Stimulated activated naive CD8-positive, alpha-beta T cell treated with anti-CD3 and anti-CD28 coated beads, Interleukin-15, amount 100 ng/mL, for 72 hours (primary cell): ENCODE measurements at places on chromosomes 16 and 17.

DNA sequence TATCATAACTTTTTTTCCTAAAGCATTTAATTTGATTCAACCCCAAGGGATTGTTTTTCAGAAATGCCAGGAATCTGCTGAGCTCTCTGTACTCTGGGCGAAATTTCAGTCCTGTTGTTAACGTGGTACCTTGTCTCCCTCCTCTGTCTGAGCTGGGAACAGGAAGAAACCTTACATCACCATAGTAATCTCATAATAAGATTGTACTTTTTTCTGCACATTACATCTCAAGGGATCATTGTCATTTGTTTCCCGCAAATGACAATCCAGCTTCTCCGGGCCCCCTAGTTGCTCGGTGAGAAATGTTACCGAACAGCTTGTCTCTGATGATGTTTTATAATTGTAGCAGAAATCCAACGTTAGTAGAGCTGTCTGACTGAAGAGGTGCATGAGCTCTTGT lies 152.7 kb upstream of the ERCC4 start:
- DNase-seq, result no peak

GRCh38 chr17:40343219-40344119 lies 21.1 kb downstream of the GJD3 start:
- no peak for DNase-seq

- DNase-seq, result no peak
These were observed 2.8 kb upstream of the SHISA9 start for GRCh38 chr16:12898551-12898950.

DNA sequence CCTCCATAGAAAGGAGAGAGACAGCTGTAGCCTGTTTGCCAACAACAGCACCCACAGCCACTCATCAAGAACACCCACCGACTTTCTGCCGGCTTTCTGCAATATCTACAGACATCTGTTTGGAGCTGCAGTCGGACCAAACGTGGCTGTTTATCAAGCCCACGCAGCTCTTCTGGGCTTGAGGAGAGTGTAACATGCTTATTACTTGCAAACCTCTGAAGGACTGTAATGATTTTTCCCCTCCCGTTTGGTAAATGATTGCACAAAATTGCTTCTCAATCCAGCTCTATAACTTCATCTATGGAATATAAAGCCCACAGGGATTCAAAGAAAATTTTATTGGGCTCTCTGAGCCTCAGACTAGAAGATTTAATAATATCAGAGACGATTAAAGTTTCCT lies 100.5 kb downstream of the VAT1L start:
- no peak for DNase-seq

- DNase-seq, result no peak
These were observed 57.3 kb downstream of the ZFPM1 start for GRCh38 chr16:88510091-88510994.

DNA sequence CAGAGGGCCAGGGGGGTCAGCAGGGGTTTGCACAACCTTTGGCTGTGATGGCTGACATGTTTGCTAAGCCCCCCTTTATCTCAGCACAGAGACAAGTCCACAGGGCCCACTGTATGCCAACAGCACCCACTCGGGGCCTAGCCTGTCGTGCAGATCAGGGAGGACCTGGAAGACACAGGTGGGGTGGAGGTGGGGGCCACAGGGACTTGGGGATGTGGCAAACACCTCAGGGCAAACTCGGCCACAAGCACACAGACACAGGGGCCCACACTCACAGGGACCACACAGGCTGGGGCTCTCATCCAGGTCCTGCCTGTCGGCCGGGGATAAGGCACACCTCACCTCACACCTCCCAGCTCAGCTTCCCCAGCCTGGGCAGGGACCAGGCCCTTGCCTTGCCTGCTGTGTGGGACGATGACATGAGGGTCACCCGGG lies 87.9 kb downstream of the C16orf78 start:
- no peak for DNase-seq

GRCh38 chr17:15289285-15290183 lies 24.4 kb upstream of the PMP22 start:
- no peak for DNase-seq

DNA sequence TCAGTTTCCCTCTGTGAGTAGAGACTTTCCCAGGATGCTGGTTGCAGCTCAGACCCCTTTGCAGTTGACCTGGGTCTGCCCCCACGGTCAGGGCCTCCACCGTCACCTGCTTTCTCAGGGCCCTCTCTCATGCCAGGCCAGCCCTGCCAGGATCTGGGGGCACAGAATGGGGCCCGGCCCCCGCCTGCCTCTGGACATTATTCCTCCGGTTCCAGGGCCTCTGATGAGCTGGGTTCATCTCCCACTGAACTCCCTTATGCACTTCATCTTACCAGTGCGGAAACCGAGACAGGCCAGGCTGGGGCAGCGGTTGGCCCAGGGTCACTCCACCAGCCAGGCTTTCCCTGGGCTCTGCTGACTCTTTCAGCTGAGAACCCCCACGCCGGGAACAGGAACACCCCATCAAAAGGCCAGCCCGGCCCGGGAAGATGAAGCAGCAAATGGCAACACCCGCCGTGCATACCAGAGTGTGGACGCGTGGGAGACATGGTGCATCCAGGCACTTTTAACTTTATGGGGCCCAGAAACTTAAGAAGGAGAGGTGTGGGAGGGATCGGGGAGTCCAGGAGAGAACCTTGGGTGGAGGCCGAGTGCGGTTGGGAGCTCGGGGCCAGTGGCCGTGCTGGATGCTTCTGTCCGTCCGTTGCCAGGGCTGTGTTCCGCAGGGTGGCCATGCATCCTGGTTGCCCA lies 19.9 kb downstream of the ZNF469 start:
- no peak for DNase-seq

GRCh38 chr16:80097098-80097497 lies 443.7 kb upstream of the DYNLRB2 start:
- no peak for DNase-seq

DNA sequence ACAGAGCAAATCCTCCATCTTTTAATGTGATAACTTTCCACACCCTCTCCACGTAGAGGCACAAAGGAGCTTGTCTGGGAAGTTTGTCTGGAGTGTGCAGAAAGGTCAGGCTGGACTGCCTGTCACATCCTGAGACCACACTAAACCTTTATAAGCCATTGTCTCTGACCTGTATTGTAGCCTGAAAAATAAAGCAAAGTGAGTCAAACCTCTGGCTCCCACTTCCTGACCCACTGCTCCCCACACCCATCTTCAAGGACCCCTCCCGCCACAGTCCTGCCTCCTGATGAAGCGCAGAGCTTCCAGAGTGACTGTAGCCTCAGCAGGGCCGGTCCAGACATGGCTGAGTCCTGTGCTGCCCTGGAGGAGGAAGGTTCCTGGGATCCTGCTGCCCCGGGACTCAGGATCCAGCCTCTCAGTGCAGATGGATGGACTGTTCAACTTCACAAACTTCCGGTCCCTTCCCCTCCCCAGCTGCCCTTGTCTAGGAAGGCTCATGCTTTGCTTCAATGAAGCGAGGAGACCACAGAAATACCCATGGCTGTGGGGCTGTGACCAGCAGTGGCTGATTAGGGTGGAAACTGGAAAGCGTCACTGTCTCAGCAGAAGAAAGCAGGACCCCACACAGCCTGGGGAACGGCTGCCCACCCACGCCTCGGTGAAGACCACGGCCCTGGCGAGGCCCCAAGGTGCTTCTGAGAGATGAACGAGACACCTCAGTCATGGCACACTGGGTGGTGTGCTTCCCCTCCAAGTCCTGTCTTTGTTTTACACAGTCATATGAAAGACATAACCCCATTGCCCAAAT lies 30.9 kb upstream of the CLEC18B start:
- no peak for DNase-seq

- no peak for DNase-seq
These were observed 155.7 kb upstream of the C17orf78 start for GRCh38 chr17:37219876-37220606.

- DNase-seq, result peak; percentile 27
These were observed 49.4 kb upstream of the GSG1L start for GRCh38 chr16:28112908-28113307.

DNA sequence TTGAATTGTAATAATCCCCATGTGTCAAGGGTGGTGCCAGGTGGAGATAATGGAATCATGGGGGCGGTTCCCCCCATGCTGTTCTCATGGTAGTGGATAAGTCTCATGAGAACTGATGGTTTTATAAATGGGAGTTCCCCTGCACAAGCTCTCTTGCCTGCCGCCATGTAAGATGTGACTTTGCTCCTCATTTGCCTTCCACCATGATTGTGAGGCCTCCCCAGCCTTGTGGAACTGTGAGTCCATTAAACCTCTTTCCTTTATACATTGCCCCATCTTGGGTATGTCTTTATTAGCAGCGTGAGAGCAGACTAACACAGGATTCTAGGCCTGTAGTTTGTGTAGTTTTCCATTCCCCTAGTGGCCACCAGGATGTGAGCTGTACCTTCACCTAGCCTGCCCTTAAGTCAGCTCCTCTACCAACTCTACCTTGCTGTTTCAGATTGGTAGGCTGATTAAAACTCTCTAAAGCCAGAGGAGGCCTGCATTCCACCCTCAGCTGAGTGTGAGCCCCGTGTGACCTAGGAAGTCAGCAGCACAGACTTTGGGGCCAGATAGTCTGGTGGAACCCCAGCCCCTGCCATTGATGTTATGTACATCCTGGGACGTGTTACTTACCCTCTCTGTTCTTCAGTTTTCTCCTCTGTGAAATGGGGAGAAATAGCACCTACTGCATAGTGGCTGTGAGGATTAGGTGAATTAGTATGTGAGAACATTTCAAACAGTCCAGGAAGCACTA lies 252.4 kb upstream of the CACNG5 start:
- no peak for DNase-seq

GRCh38 chr17:47884905-47885730 lies 10.9 kb upstream of the SP2 start:
- no peak for DNase-seq

DNA sequence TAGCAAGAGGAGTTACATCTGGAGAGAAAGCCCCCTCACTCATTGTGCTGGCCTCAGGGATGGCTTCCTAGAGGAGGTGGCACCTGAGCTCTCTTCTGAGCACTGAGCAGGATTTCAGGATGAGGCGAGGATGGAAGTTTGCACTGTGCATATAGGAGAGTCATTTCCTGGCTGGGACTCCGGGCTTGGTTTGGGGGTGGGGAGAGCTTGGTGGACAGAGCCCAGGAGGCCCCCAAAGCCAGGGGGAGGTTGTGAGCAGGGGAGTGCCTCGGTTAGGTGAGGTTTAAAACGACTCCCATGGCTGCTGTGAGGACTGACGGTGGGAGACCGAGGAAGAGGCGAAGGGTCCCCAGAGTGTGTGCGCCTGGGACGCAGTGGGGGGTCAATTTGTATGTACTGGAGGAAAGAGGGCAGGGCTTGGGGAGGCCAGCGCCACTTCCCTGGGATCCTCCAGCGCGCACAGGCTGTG lies 1.2 kb downstream of the CAMKK1 start:
- DNase-seq, result no peak

- no peak for DNase-seq
These were observed 93.3 kb downstream of the SOCS1 start for GRCh38 chr16:11162586-11163268.

GRCh38 chr17:67359960-67360791 lies 6.2 kb downstream of the PSMD12 start:
- peak; percentile 68 for DNase-seq
